ENCODE measurements at places on chromosomes 2 and 18.

DNA sequence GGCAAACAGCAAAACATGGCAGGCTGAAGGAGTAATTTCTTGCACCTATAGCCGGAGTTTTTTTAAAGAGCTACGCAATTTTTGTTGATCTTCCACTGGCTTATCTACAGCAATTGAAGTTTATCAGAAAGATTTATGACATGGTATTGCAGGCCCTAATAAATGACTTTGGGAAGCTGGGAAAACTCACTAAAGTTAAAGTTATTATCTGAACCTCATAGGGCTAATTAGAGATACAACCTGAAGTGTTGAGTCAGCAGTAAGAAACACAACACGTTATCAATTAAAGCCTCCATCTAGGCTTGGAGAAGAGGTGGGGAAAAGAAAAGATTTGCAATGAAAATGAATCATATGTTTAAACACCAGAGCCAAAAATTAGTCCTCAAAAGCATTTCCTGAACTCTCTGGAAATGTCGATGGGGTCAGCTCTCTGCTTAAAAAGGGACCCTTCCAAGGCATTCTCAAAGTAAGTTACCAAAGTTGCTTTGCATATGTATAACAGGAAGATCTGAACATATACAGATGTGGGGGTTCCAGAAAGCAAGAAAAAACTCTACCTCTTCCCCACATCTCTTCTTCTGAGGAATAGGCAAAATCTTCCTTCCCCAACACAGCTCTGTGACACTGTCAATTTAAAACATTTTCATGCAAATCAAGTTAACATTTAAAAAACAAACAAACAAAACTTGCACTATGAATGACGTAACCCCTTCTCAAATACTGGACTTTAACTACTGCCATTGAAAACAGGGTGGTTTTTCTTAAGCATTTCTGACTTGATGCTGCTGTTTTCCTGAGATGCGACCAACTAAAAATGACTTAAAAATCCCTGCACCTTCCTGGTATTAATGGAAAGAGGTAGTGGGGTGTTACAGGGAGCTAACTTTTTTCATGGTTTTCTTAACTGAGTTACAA is 915.6 kb downstream of the NRXN1 start:
- DNase-seq = no peak

- DNase-seq = no peak
Observed at GRCh38 chr2:69677914-69678313, 34.4 kb upstream of the AAK1 start.

DNA sequence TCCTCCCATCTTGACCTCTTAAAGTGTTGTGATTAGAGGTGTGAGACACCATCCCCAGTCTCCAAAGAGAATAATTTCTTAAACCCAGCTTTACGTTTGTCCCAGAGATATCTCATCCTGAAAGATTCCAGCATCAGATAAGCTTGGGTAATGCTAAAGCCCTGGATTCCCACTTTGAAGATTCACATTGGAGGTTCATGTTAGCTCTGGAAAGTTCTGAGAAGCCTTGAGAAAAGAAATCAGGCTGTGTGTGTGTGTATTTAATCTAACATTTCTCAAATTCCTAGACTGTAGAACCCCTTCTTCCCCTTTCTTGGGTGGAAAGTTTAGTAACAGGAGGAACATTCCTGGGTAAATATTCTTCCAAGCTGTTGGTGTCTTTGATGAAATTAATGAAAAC is 18.0 kb downstream of the ZNF532 start:
- no peak for DNase-seq

- no peak for DNase-seq
Observed at GRCh38 chr2:127479219-127479825, 47.0 kb downstream of the IWS1 start.

GRCh38 chr2:190079160-190079559 is 16.6 kb upstream of the MSTN start:
- no peak for DNase-seq

DNA sequence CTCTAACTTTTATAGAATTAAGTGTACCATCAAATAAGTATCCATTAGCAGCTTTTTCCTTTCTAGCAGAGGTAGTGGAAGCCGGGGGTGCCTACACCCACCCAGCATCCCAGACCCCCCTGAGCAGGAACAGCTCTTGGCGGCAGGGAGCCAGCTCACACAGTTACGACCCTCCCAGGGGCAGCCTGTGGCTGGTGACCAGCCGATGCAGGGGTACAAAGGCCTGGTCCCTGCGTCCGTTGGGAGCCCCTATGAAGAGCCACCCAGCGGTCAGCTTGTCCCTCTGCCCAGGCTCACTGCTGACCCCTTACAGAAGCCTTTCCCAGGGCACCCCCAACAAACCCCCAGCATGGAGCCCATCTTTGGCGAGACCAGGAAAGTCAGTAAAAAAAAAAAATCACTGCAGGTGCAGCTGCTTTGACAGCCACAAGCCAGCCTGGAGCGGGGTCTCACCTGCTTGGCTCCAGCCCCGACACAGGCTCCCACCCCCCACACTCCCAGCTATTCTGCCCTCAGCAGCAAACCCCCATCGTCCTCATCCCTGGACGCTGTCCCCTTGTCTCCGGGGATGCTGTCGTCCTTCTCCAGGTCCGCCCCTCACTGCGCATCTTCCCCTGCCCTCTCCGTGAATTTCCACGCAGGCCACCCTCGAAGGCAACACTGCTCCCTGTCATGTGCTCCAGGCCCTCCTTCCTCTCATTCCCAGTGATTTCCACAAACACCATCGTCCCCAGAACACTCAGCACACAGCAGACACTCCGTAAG is 43.1 kb downstream of the GPC1 start:
- no peak for DNase-seq

DNA sequence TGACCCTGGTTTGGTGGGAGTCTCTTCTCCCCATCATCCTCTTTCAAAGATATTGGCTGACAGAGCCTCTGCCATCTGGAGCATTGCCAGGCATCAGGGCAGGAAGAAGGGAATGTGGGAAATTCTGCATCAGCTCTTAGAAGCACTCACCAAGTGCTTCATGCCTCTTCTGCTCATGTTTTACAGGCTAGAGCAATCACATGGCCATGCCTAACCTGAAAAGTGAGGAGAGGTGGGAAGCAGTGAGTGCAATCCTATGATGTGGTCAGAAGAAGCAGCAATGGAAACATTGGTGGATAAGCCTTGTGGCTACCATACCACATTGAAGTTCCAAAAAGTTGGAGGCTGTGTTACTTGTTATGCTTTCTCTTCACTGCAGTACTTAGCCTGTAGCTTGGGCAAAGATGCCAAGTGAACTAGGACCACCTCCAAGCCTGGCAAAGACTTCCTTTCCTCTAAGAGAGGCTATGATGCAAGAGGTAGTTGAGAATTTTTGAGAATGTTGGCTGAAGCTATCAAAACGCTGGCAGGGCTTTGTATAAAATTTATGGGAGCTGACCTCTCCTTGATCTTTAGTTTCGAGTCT is 64.1 kb downstream of the BCL2L11 start:
- DNase-seq = no peak

GRCh38 chr18:78731398-78732032 is 248.1 kb upstream of the SALL3 start:
- DNase-seq = no peak

GRCh38 chr18:77669331-77669730 is 419.7 kb downstream of the GALR1 start:
- no peak for DNase-seq

DNA sequence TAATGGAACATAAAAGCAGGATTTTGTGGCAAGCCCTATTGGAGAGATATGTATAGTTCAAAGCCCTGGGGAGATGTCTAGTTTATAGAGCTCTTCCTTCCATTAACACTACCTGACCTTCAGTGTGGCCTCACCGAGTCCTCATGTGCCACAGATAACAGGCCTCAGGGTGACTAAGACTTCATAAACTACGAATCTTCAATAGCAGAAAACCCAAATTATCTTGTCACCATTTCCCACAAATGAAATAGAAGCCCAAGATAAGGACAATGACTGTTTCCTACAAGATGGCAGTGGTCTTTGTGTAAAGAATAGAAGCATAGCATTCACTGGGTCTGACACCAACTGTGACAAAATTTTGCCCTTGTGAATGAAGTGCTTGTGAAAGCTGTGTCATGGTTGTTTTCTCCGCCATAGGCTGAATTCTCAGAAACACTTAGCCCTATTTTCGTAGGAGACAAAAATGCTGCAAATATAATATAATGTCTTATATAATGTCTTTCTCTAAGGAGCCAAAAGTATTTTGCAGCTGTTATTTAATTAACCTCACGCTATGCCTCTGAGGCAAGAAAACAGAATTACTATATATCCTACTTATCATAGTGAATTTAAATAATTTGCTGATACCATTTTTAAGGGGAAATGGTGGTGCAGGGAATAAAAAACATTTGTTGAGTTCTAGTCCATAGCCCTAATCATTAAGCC is 136.7 kb upstream of the CWC22 start:
- no peak for DNase-seq

- no peak for DNase-seq
Observed at GRCh38 chr2:191037351-191037750, 23.4 kb upstream of the STAT1 start.

GRCh38 chr2:172437419-172438341 is 10.3 kb downstream of the ITGA6 start:
- DNase-seq = no peak

- DNase-seq = no peak
Observed at GRCh38 chr18:8381821-8382459, 227.3 kb upstream of the RAB12 start.

DNA sequence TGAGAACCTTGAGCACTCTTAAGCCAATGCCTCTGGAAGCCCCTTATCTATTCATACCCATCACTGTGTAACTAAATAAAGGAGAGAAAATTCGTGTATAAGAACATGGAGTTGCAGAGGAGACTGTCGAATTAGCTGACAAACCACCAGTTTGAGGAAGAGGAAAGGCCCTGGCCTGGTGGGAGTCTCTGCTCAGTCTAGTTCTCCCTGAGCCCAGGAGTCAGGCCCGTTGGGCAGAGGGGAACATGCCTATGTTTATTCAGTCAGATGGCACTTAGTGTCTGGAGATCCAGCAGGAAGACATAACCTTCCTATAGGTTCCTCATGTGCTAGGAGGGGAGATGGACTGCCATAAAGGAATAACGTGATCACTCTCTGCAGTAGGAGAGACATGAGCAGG is 60.3 kb downstream of the MGAT5 start:
- no peak for DNase-seq

DNA sequence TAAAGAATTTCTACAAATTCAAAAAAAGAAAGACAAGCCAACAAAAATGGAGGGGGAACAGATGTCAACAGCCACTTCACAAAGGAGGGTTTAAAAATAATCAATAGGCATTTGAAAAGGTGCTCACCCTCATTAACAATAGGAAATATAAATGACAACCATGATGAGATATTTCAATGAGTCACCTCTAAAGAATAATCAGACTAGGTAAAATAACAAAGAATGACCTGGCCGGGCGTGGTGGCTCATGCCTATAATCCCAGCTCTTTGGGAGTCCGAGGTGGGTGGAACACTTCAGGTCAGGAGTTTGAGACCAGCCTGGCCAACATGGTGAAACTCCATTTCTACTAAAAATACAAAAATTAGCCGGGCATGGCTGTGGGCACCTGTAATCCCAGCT is 133.6 kb downstream of the KCNE4 start:
- DNase-seq = no peak

DNA sequence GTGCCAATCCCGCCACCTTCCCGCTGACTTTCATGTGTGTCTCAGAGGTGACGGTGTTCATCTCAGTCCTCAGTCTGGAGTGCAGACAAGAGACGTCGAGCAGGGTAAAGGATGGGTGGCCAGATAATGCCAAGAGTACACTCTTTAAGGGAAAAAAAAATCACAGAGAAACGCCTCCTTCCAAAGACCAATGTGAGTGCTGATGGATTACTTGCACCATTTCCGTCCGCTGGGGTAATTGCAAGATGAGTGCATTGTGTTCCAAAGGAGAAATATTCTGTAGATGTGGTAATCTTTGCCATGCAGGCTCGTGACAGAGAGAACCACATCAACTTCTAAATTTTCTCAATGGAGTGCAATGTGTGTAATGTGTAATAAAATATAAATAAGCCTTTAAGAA is 81.0 kb downstream of the KLHL29 start:
- DNase-seq = no peak

DNA sequence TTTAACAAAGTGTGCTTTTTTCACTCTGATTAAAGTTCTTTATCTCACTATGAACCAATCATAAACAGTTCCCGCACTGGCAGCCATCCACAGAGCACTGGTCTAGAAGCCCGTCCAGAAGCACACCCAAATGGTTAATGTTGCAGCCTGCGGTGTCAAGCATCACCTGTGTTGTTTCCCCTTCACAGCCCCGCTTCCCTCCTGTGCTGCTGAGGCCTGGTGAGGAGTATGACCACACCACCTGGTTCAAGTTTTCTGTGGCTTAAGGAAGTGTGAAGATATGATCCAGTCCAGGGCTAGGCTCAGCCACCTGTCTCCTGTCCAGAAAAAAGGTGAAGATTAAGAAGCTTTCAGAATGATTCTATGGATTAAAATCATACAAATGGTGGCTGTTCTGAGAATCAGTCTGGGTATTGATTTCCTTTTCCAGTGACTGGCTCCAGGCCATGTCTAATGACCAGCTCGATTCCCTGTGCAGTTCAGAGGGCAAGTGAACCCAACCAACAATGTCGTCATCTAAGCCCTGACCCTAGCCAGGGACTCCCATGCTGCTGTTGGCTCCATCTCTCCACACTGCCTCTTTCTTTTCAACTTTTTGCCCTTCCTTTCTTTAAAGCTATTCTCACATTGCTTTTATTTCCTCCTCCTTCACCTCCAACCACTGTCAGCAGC is 17.7 kb downstream of the SRSF7 start:
- DNase-seq = no peak

- DNase-seq = no peak
Observed at GRCh38 chr18:39602131-39602530, 2036.5 kb upstream of the CELF4 start.

GRCh38 chr2:138105358-138105757 is 141.1 kb downstream of the HNMT start:
- DNase-seq = no peak

DNA sequence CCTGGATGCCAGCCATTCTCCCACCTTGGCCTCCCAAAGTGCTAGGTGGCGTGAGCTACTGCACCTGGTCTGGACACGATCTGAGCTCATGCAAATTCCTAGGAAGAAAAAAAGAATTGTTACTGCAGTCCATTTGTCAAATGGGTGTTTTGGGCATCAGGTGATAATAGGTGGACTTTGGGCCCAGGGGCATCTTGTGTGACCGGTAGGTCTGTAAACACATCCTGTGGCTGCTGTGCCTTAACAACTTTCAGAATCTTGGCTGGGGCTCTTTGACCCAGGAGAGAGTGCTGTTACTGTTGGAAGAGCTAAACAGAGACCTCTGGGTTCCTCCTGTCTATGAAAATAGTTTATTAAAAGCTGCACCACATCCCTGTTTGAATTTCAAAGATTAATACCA is 34.9 kb upstream of the TFCP2L1 start:
- no peak for DNase-seq

GRCh38 chr2:207885010-207885409 is 115.3 kb upstream of the FZD5 start:
- no peak for DNase-seq

DNA sequence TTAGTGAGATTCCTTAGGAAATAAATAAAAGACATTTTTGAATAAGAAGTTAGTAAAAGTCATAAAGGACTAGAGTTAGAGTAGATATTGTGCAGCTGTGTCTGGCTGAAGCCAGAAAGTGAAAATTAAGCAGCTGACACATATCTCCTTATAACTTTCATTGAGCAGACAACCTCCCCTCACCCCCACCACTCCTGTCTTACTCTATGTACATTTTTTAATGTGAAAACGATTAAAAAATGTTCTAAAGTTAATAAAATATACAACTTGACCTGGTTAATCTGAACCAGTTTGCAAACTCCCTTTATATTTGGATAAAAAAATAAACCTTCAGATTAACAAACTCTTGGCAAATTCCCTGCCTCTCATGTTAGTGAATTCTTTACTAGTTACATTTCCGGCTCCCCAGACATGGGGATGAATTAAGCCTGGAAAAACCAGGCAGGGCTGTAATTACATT is 462.8 kb downstream of the MEIS1 start:
- no peak for DNase-seq

GRCh38 chr18:57997820-57998219 is 46.2 kb upstream of the NEDD4L start:
- DNase-seq = no peak

Data from left ventricle myocardium superior (tissue), 1 donor.